Melanocyte of skin (primary cell): ENCODE measurements at places on chromosomes 13 and 19. TPM values are rescaled to one million over a fixed set of nuclear protein-coding genes. Genes with fewer than 3 reads are reported as not detected.

The ACER1 gene
- total RNA-seq: not detected in 2 replicates

The FBXO17 gene
- 25.6 and 26.0 TPM in 2 replicates for total RNA-seq

The ZNF415 gene
- total RNA-seq: 1.0 and 1.8 TPM in 2 replicates

The ZNF723 gene
- total RNA-seq: not detected in 2 replicates

The ZNF284 gene
- total RNA-seq: 3.8 and 5.1 TPM in 2 replicates

The TUBA3C gene
- not detected in 2 replicates for total RNA-seq

The PRR22 gene
- 1.4 and 1.5 TPM in 2 replicates for total RNA-seq

The ZNF878 gene
- total RNA-seq: 0.31 and 0.67 TPM in 2 replicates

The CALR3 gene
- total RNA-seq: not detected in 2 replicates

The MBD3L3 gene
- total RNA-seq: not detected in 2 replicates

The ADGRE3 gene
- total RNA-seq: not detected in 2 replicates

The CEBPA gene
- total RNA-seq: under 0.01 and 0.73 TPM in 2 replicates

The BRSK1 gene
- 1.5 and 3.1 TPM in 2 replicates for total RNA-seq

The SYCN gene
- not detected in 2 replicates for total RNA-seq

The SIAH3 gene
- total RNA-seq: not detected in 2 replicates

The F7 gene
- total RNA-seq: 0.69 and 0.73 TPM in 2 replicates

The ZNF583 gene
- total RNA-seq: 3.7 and 5.6 TPM in 2 replicates

The IL17D gene
- 8.9 and 9.7 TPM in 2 replicates for total RNA-seq

The ZNF493 gene
- total RNA-seq: 10.7 and 21.4 TPM in 2 replicates

The PTH2 gene
- not detected in 2 replicates for total RNA-seq

The RPS15 gene
- 582 and 652 TPM in 2 replicates for total RNA-seq

The ATXN8OS gene
- total RNA-seq: not detected in 2 replicates

The SYNE4 gene
- total RNA-seq: not detected in 2 replicates

The LENG9 gene
- total RNA-seq: 10.7 and 10.8 TPM in 2 replicates

The C13orf46 gene
- under 0.01 and 0.15 TPM in 2 replicates for total RNA-seq

The CCDC70 gene
- not detected in 2 replicates for total RNA-seq

The MISP gene
- total RNA-seq: 0.36 TPM in 1 of 2 replicates, not detected in the other

The ZNF442 gene
- 1.0 and 1.1 TPM in 2 replicates for total RNA-seq

The KCNN4 gene
- total RNA-seq: 0.34 and 0.73 TPM in 2 replicates

The NDUFA7 gene
- total RNA-seq: 35.0 and 48.1 TPM in 2 replicates

The AZU1 gene
- not detected in 2 replicates for total RNA-seq

The KLC3 gene
- not detected in 2 replicates for total RNA-seq

The MBD3 gene
- 69.3 and 80.4 TPM in 2 replicates for total RNA-seq
